ENCODE measurements at places on chromosomes 13 and 19.

GRCh38 chr19:1389033-1389940 is 5.6 kb downstream of the NDUFS7 start:
- no peak for DNase-seq

- DNase-seq, result no peak
These were observed 20.9 kb upstream of the FFAR2 start for GRCh38 chr19:35427187-35427586.

- no peak for DNase-seq
These were observed 51.2 kb upstream of the KL start for GRCh38 chr13:32964987-32965386.

- no peak for DNase-seq
These were observed 41.8 kb upstream of the CD177 start for GRCh38 chr19:43311706-43312105.

- no peak for DNase-seq
These were observed 23.9 kb upstream of the GAS6 start for GRCh38 chr13:113887700-113888201.

GRCh38 chr19:5968431-5969373 is 9.2 kb downstream of the RANBP3 start:
- no peak for DNase-seq

DNA sequence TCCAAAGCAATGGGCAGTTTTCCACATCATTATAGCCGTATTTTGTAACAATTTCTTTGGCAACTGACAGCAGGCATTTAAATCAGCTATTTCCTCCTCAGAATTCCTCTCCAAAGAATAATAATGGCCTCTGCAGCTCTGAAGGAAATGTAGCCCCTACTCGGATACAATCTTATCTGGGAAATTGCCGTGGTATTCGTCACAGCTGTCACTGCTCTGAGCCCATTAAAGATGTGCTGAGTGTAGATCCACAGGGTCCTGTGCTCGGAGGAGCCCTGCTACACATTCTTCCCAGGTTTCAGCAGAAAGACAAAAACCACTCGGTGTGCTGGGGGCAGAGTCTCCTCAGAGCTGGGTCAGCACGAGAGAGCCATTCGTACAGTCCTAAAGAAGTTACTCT is 33.1 kb downstream of the MZT1 start:
- DNase-seq, result no peak

DNA sequence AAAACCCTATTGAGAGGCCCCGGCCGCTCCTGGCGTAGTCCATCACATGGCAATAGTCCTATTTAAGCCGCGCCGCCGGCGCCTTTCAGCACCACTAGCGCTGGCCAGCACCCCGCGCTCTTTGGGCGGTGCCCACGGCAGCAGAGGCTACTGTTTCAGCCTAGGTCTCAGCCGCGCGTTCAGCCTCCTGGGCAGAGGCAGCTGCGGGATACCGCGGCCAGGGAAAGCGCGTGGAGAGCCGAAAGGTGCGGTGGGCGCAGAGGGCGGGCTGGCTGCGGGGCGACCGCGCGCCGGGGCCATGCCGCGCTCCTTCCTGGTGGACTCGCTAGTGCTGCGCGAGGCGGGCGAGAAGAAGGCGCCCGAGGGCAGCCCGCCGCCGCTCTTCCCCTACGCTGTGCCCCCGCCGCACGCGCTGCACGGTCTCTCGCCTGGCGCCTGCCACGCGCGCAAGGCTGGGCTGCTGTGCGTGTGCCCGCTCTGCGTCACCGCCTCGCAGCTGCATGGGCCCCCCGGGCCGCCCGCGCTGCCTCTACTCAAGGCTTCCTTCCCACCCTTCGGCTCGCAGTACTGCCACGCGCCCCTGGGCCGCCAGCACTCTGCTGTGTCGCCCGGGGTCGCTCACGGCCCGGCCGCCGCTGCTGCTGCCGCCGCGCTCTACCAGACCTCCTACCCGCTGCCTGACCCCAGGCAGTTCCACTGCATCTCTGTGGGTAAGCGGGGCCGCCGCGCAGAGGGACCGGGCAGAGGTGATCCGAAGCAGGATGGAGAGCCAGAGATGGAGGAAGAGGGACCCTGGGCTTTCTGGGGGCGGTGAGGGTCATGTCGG is at the start of gene GSX1:
TSS of gene GSX1 (plus strand) at position 91 of the 826 bp plus-strand sequence. CDS start at position 299, 208 bp downstream.
- DNase-seq, result peak; percentile 66

DNA sequence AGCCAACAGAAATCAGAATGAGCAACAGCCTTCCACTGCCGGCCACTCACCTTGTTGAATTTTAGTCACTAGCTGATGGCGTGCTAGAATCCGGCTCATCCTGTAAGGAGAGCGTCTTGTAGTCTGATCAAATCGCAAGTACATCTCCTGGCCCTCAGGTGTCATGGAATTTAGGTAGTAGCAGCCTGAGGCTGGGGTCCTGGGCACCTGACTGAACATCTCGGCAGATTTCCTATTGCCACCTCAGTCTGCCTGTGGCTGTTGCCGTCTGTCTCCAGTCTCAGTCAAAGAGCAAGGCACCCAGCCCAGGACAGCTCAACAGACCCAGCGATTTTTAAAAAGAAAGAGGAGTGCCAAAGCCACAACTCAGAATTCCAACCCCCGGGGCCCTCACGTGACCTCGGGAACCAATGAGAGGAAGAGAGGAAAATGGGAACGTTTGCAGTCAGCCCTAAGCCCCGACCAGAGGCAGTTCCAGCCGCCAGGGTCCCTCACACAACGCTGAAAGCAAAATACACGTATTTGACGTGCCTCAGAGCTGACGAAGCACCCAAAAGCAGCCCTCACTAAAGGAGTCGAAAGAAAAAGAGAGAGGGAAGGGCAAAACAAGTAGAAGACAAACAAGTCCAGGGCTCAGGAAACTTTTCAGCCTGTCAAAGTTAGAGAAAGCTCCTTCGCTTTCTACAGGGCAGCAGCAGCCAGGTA is at the start of gene STARD13:
TSS of gene STARD13 (minus strand) at position 336 of the 705 bp plus-strand sequence. CDS start at position 219, 117 bp downstream.
- peak; percentile 30 for DNase-seq

DNA sequence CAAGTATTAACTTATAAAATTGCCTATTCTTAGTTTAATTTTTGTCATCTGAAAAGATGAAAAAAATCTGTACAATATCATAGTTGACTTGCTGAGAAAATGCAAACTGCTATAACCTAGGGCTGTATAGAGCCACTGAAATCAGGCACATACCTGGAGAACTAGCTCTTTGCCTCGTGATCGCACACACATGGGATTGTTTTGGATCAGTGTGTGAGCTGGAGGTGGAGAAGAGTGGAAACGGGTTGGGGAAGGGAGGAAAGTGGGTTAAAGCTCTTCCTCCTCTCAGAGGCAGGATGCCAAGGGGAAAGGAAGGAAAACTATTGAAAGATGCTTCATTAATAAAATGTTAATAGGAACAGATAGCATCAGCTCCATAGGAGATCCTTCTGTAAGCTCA is 2.7 kb downstream of the MTUS2 start:
- DNase-seq, result no peak

DNA sequence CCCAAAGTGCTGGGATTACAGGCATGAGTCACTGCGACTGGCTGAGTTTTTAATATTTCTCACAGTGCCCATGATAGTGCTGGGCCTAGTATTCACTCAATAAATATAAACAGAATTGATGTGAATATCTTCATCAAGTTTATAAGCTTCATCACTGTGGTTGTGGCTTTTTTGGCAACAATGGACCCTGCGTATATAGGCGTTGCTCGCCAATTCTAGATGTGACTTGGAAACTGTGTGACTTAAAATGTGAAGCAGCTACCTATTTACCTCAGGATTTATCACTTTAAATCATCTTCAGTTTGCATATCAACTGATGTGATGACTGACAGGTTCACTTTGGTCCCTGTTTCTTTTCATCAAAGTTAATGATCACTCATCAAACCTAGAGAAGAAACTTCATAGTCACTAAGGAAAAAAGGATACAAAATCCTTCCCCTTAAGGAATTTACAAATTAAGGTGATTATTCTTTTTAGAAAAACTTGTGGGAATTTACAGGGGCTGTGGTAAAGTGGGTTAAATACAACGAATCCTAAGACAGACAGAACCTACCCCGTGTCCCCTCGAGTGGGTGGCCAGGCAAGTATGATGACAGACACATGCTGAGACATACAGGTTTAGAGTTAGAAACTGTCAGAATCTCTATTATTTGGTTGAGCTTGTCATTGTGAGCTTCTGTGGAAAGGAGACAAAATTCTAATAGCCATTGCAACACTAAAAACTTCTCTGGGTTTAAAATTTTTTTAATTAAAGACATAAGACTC is 101.3 kb downstream of the AKAP11 start:
- no peak for DNase-seq

- DNase-seq, result no peak
These were observed 343.8 kb downstream of the MZT1 start for GRCh38 chr13:72383646-72384045.

DNA sequence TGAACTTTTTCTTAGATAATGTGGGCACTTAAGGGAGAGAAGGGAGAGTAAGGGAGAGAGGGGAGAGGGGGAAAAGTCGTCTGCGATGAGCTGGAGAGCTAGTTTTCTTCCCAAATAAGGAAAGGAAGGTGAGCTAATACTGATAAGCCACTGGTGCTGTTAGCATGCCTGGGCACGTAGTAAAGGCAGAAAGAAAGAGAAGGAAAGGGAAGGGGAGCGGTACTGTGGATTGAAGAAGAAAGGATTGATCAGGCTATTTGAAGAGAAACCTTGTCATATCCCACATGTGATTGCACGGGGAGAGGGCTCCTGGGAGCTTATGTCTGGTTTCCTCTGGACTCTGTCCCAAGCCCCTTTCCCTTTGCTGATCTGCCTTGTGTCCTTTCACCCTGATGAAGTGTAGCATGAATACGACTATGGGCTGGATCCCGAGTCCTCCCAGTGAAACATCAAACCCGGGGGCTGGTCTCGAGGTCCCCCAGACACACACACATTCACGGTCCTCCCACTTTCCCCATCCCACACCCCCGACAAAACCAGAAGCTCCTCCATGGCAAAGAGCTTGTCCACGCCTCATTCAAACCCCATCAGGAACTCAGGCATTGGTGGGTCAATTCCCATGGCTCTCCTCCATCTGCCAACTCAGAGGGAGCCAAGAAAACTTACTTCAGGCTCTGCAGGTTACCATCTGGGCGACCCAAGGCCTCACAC is 30.6 kb downstream of the NLRP13 start:
- DNase-seq, result no peak

- DNase-seq, result peak; percentile 59
These were observed 4.9 kb upstream of the LYPD3 start for GRCh38 chr19:43470288-43470687.

GRCh38 chr13:102970542-102970941 is 95.7 kb downstream of the SLC10A2 start:
- DNase-seq, result no peak

DNA sequence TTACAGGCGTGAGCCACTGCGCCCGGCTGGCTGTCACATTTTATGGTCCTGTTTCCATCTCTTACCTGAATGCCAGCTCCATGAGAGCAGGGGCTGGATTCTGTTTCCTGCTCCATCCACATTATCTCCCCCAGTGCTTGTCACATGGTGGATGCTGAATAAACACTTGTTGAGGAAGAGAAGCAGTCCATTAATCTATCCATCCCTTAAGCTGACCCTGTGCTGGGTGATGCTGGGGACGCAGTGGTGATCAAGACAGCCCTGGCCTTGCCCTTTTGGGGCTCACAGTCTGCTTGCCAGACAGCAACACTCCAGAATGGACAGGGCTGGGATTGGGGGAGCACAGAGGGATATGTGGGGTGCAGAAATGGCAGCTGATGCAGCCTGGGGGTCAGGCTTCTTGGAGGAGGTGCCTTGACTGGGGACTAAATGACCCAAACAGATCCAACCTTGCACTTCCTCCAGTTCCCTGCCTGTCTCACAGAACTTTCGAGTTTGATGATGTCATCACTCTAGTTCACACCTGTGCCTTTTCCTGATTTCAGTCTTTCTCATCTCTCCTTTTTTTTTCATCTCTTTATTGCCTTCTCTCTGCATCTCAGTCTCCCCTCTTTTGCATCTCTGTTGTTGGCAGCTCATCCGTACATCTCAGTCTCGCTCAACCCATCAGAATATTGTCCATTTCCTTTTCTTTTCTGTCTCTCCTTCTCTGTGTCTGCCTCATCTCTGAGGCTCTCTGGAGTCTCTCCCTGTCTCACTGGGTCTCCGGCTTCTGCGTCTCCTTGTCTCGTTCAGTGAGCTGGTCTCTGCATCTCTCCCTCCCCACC is 4.6 kb downstream of the IRF2BP1 start:
- DNase-seq, result no peak

GRCh38 chr19:35389192-35389861 is 18.5 kb downstream of the GPR42 start:
- no peak for DNase-seq

DNA sequence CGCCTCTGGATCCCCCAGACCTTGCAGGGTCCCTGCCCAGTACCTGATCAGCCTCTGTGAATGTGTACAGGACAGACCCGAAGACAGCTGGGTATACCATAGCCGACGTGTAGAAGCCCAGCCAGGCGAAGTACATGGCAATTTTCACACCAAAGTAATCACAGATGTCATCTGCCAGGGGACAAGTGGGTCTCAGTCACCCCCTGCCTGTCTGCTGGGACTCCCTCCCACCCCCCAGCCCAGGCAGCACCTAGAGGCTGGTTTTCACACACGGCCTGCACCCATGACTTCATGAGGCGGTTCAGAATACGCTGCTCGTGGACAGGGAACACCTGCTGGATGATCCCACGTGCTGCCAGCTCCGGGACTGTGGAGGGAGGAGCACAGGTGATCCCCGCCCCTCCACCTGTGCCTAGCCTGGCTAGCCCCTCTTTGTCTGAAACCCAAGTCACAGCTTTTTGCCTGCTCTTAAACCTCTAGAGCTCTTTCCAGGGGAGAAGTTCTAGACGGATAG is 3.6 kb downstream of the ANO8 start:
- DNase-seq, result no peak

GRCh38 chr19:33905937-33906577 is 109.4 kb downstream of the KCTD15 start:
- peak; percentile 25 for DNase-seq

DNA sequence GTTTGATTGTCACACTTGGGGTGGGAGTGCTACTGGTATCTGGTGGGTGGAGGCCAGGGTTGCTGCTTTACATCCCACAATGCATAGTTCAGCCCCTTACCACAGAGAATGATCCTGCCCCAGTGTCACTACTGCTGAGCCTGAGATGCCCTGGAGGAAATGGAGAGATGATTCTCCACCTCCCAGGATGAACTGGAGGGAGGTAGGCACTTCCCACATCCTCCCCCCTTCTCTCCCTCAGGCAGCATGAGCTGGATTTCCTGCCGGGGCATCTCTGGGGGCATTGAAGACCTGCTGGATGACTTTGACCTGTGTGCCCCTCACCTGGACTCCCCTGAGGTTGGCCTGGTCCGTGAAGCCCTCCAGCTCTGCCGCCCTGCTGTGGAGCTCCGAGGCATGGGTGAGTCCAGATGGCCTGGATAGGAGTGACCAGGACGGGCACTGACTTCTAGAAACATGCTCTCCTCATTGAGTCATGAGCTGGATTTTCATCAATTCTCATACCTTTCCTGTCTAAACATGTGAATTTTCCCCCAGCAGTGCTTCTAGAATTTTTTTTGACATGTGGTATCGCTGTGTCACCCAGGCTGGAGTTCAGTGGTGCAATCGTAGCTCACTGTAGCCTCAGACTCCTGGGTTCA is 45.3 kb downstream of the NWD1 start:
- DNase-seq, result no peak

Measured in stimulated activated CD4-positive, alpha-beta T cell treated with anti-CD3 and anti-CD28 coated beads, Interleukin-15, amount 100 ng/mL, for 24 hours (primary cell).